ENCODE measurements at places on chromosomes 2 and 18.

- DNase-seq, result no peak
These were observed 92.4 kb upstream of the ITGA6 start for GRCh38 chr2:172334988-172335387.

- no peak for DNase-seq
These were observed 10.6 kb upstream of the IHH start for GRCh38 chr2:219071131-219071816.

DNA sequence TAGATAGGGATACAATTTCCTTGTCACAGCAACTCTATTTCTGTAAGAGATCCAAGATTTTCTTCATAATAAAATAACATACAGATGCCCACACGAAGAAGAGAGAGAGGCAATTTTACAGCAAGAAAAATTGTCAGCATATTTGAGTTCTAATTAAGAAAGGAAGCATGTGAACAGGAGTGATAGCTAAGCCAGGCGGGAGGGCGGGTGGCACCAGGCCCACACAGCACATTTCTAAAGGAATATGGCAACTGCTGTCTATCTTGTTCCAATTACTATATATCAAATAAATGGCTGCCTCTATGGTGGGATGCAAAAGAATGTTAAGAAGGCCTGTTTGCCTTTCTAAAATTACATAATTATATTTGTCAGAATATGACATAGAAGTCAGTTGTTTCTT is 248.3 kb upstream of the DOK6 start:
- no peak for DNase-seq

DNA sequence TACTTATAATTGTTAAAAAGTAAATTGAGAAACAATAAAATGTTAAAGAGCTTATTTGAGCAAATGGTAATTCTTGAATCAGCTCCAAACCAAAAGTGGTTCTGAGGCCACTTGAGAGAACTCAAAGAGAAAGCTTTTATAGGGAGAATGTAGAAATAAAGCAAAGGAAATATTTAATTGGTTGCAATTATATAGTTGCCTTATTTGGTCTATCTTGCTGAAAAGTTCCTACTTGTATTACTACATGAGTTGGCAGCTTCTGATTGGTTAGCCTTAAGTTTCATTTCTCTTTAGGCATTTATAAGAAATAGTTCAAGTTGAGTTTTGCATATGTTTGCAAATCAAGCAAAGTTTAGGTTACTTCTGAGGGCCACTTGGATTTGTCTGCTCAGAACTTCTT is 38.1 kb downstream of the SCN2A start:
- DNase-seq, result no peak
